ENCODE measurements at places on chromosomes 7 and 10.

DNA sequence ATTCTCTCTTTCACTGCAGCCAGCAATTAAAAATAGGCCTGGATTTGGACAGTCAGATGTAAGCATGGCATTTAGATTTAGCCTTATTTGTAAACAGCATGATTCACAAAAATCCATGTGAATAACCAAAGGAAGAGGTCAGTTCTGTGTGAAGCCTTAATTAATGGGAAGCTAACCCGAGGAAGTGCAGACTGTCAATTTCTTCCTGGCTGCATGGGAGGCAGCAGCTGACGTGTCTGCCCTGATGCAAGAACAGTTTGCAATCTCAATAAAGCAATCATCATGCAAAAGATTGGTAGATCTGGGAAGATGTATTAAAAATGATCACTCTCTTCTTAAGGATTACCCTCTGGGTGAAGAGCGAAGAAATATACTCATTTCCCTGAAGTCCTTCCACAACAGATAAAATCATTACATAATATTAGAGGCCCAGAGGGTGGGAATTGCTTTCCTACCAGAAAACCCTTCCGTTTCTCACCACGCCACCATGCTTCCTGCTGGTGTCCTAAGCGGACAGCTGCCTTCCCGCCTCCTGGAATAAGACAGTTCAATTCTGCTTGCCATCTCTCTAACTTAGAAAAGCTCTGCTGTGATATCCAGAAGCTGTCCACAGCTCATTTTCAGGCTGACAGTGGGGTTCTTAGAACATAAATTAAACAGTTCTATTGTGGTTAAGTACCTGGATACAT lies 526.7 kb upstream of the NRP1 start:
- DNase-seq, result no peak

- peak; percentile 27 for DNase-seq
Measured at GRCh38 chr10:108783897-108784296, 1139.4 kb downstream of the XPNPEP1 start.

DNA sequence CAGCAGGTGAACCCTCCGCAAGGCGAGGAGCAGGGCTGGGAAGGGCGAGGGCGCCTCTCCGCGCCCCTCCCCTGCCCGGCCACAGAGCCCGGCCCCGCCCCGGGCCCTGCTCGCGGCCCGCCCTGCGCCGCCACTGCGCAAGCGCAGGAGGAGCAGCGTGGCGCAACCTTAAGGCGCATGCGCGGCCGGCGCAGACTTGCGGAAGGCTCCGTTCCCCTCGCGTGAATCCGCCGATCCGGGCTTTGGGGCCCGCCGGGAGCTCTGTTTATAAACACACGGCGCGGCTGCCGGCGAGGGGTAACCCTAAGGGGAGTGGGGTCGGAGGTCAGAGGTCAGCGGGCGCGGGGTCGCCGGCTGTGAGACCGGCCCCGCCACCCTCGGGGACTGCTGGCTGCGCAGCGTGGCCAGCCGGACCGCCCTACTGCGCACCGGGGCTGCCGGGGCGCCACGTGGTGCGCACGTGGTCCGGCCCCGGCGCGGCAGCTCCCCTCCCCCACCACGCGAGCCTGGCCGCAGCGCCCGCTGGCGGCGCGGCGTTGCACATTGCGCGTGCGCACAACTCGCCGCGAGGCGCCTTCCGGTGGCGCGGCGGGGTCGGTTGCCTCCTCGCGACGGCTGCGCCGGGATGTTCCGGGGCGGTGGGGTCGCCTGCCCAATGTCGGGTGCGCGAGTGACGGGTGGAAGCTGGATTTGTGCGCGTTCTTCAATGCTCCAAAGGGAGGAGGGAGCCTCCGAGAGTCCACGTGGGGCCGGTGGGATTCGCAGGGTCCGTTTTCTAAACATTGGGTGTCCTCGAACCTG lies 40.2 kb upstream of the FOXK1 start:
- peak; percentile 97 for DNase-seq

- no peak for DNase-seq
Measured at GRCh38 chr10:127194111-127194510, 2.3 kb downstream of the INSYN2A start.

GRCh38 chr7:146728141-146728540 lies 611.5 kb downstream of the CNTNAP2 start:
- no peak for DNase-seq

- DNase-seq, result no peak
Measured at GRCh38 chr7:151260883-151261282, 12.4 kb upstream of the SMARCD3 start.

GRCh38 chr10:44993922-44994751 lies 6.6 kb upstream of the ZNF22 start:
- DNase-seq, result no peak

GRCh38 chr10:77457721-77458120 lies 179.9 kb downstream of the KCNMA1 start:
- no peak for DNase-seq

DNA sequence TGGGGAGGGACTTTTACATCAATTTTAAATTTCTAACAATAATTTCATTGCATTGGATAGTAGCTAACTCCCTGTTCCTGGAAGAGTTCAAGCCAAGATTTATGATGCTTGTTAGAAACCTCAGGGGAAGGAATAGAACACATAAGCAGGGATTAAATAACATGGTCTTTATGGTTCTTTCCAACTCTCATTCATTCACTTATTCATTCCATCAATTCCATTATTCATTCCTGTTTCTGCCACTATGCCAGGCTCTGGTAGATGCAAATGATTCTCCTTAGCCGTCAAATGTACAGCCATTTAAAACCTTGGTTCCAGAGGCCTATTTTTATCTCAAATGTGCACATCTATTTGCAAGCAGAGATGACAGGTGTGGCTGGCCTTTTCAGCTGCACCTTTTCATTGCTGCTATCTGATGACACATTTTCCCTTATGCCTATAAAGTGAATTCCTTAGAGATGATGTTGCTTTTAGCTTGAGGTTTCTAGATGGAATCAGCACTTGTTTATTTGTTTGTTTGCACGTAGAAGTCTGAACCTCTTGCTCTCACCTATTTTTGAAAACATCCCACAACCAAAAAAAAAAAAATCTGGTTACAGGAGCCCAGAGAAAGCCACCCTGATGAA lies 205.7 kb upstream of the IGFBP3 start:
- DNase-seq, result no peak

- DNase-seq, result no peak
Measured at GRCh38 chr7:24073651-24074420, 210.2 kb upstream of the NPY start.

GRCh38 chr7:87148332-87148955 lies 3.8 kb upstream of the DMTF1 start:
- DNase-seq, result no peak

DNA sequence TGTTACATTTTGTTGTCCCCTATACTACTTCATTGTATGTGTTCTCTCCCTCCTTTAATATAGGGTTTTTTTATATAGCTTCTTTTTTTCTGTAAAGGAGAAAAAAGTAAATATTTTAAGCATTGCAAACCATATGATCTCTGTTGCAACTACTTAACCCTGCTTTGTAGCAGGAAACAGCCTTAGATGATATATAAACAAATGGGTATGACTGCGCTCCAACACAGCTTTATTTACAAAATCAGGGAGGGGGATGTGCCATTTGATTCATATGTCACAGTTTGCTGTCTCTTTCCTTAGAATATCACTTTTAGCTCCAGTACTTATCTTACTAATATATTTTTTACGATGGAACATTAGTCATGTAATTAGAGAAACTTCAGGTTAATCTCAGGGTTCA lies 155.2 kb upstream of the GNAI1 start:
- DNase-seq, result no peak

DNA sequence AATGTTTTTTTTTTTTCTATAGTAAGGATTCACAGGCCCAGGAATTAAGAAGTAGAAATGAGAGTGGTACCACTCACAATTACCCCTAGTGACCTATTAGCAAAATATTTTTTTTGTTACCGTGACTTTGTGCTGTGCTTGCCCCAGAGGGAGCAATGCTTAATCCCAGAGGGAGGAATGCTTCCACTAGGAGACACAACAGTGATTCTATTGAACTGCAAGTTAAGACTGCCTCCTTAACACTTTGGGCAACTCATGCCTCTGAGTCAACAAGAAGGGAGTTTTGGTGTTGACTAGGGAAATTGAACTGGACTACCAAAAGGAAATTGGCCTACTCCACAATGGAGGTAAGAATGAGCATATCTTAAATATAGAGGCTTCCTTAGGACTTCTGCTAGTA lies 17.2 kb upstream of the MEOX2 start:
- DNase-seq, result no peak

DNA sequence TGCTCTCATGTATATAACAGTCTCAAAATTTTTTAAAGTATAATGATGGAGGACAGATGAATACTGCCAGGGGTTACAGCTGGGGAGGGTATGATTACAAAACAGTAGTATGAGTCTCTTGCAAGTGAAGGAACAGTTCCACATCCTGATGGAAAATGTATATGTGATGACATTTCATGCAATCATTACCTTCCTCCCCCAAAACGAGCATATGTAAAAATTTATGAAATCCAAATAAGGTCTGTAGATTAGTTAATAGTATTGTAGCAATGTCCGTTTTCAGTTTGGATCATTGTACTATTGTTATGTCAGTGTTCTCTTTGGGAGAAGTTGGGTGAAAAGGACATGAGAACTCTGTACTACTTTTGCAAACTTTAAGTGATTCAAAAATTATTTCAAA lies 38.0 kb downstream of the DRGX start:
- no peak for DNase-seq

DNA sequence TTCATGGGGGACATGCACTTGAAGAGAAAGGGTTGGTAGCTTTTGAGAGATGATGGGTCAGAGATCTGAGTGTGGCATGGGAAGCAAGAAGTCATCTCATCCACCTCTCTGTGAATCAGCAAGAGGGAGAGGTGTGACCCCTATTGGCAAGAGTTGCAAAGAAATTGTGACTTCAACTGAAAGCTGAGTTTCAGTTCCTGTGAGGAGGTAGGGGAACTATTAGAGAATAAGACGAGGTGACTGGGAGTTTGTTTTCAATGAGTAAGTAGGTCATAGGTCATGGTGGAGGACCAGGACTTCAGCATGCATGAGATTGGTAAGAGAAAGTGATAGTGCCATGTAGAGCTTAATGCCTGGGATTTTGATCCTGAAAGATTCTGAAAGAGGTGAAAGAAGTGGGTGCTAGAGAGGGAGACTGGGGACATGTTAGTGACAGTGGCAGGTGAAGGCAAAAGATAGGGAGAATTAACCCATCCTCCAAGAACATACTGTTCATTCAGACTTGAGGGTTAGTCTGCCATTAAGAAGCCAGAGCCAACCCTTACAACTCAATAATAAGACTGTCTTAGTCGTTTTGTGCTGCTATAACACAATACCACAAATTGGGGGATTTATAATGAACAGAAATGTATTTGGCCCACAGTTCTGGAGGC lies 75.5 kb upstream of the CAPZA2 start:
- no peak for DNase-seq

Data from stimulated activated CD8-positive, alpha-beta memory T cell treated with anti-CD3 and anti-CD28 coated beads, Interleukin-4, amount 100 ng/mL, for 48 hours (primary cell).